ENCODE measurements at places on chromosomes 3 and 15.

GRCh38 chr3:186162221-186162620 lies 53.3 kb upstream of the ETV5 start:
- DNase-seq: no peak

DNA sequence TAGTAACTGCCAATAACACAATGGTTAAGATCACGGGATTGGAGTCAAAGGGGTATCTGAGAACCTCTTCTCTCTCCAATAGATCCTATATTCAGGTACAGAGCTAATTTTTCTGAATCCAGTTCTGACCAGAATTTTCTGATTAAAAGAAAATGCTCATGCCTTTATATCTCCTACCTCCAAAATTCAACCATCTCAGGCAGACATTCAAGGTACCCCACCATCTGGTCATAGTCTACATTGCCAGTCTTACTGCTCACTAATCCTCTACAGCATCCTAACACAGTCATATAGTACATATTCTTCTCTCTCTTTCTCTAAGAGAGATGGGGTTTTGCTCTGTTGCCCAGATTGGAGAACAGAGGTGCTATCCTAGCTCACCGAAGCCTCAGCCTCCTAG lies 59.1 kb downstream of the LSAMP start:
- no peak for DNase-seq

DNA sequence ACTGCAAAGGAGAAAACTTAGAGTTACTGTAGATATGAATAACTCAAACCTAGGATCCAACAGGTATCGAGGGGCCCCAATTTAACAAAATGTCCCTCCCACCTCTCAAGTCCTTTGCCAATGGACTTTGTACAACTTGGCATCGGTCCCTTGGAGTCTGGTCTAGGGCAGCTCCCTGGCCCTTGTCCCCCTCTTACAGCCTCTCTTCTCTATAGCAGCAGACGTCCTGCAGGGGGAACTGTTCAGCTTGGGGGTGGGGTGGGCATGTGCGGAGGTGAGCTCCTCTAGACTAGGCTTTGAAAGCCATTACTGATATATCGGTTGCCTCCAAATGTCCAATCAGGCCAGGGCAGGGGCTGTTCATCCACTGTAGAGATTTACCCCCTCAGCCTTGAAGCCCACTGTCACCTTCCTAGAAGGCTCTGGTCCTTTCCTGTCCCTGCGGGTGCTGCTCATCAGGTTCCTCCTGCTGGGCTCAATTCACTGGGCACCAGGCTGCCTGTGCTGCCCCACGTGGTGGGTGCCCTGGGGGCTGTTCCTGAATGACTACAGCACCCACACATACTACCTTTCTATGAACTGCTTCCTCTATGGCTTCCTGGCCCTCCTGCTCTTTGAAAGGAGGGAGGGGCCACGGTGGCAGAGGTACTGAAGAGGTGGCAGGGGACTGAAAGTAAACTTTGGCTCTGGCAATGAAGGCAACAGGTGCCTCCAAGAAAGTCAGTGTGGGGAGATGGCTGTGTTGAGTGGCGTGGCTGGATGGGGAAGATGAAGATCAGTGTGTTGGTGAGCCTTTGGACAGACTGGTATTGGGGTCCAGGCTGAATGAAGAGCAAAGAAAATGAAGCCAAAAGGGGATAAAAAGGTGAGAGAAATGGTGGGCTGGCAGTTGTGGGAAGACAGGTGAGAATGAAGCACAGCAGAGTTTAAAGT lies 78.8 kb upstream of the MEX3B start:
- no peak for DNase-seq

DNA sequence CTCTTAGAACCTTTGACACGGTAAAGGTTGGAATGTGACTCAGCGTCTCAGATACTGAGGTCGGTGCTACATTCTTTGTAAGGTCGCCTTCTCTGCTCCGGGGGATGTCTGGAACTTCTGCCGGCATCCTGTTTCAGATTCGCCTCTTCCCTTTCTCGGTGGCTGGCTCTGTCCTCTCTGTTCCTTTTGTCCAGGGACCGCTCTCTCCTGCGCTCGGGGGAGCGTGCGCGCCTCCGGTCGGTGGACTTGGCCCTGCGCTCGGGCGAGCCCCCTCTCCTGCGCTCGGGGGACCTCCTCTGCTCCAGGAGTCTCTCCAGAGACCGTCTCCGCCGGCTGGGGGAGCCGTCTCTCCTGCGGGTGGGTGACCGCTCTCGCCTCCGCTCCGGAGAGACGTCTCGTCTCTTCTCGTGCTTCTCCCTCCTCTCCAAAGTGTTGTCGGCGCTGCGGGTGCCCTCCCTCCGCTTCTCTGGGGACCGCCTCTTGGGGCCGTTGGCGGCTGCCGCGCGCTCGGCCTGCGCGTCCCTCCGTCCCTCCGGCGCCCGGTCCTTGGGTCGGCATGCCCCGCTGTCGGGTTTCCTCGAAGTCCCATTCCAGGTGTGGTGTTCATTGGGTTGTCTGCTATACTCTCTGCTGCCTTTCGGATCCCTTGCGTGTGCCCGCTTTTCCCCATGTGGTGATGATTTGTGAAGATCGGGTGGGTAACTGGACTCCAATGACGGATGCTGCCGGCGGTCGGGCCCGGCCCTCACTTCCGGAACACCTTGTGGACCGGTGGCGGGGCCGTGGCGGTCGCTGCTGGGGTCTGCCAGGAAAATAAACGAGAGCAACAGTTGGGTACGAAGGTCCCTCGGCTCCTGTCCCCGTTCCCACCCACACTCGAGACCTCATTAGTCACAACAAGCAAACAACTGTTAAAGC lies 668.8 kb upstream of the ADAMTS9 start:
- no peak for DNase-seq

DNA sequence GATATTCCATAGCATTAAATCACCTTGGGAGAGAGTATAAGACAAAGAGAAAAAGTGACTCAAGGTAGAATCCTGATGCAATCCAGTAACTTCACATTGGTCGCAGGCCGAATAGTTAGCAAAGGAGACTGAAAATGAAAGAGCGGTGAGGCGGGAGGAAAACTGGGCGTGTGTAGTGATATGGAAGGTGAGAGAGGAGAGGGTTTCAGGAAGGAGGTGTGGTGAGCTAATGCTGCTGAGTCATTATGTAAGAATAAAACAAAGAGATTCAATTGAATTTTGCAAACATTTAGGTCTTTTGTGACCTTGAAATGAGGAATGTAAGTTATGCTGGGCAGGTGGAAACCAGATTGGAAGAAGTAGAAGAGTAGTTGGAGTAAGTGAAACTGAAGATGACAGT lies 235.3 kb downstream of the C3orf38 start:
- DNase-seq: no peak

DNA sequence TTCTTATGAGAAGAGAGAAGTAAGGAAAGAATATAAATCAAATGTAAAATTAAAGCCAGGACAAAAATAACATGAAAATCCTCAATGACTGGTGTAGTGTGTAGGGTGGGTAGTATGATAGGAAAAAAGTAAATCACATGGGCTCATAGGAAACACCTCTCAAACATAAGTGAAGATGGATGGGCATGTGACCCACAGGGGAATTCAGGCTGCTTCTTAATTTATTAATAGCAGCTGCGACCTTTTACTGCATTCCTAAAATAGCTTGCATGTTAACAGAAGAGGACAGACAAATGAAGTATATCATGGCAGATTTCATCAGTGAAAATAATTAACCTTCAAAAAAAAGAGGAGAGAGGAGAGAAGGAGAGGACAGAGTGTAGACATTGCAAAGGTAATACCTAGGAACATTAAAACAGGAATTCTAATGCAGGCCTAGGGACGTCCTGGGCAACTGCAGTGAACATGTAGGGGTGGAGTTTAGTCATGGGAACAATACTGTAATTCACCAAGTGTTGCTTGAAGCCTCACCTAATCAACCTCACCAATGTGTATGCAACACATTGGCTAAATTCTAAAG lies 132.9 kb downstream of the KCNMB2 start:
- no peak for DNase-seq

GRCh38 chr3:96779810-96780209 lies 34.6 kb upstream of the EPHA6 start:
- DNase-seq: no peak

DNA sequence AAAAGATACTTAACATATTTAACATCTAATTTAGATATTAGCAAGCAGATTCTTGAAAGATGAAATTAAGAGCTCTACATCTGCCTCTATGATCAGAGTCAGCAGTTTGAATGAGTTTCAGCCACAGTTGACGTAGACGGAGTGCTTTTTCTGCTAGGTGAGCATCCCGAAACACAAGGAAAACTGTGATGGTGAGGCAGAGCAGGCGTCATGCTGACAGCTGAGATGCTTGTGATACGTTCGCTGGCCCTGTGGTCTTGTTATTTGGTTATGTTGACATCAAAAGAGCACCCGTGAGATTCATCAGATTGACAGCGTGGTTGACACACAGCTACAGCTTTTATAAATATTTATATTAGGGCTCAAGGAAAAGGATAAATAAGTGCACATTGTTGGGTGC lies 19.6 kb upstream of the GOLGA8B start:
- DNase-seq: no peak

GRCh38 chr3:45943207-45943846 lies at the start of gene CXCR6:
Gene CXCR6 (plus strand): TSS chr3:45943464. CDS start chr3:45946482, 3,018 bp downstream.
- no peak for DNase-seq

- no peak for DNase-seq
Observed at GRCh38 chr15:98823012-98823458, 174.7 kb downstream of the IGF1R start.

DNA sequence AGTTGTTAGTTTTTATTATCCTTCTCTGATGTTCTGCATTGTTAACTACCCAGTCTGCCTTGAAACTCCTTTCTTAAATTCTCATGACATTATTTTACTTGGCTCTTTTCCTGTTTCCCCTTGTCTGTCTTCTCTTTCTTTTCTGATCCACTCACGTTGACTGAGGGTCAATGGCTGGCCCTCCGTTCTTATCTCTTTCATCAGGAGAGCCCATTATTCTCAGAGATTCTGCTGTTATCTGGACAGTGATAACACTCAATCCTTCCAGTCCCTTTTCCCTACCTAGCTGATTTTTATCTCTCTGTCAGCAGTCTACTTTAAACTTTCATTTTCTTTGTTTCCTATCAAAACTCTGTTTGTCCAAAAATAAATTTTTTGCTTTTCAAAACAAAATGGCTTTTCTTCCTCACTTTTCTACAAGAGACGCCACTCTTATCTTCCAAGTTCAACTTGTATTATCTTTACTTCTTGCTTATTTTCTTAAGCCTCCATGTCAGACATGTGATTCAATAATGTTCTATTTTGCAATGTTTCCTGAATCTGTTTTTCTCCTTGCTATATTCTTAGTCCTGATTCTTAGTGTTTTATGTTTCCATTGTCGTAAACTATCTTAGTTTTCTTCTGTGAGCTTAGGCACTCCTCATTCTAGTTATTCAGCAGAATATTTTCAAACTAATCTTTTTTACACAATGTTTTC lies 120.2 kb downstream of the NEDD4 start:
- no peak for DNase-seq

GRCh38 chr15:58734859-58735258 lies 14.6 kb downstream of the ADAM10 start:
- no peak for DNase-seq

GRCh38 chr3:50523279-50523811 lies 19.9 kb upstream of the CACNA2D2 start:
- DNase-seq: no peak

DNA sequence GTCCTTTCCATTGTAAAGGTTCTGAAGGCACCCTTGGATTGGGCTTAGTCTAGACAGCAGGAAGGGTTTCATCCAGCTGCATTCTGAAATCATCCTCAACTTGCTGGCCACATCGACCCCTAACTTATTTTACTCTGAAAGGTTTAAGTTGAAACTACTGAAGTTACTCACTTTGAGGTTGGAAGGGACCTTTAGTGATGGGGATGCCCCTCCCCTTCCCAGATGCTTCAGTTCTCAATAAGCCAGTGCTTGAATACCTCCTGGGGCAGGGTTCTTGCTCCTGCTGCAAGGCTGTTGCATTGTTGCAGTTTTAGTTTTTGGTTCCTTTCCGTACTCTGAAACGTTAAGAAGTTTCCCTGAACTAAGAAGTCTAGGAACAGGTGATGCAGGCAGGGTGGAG lies 26.4 kb downstream of the FGD5 start:
- no peak for DNase-seq

GRCh38 chr3:27209617-27210264 lies 159.4 kb downstream of the NEK10 start:
- DNase-seq: no peak

DNA sequence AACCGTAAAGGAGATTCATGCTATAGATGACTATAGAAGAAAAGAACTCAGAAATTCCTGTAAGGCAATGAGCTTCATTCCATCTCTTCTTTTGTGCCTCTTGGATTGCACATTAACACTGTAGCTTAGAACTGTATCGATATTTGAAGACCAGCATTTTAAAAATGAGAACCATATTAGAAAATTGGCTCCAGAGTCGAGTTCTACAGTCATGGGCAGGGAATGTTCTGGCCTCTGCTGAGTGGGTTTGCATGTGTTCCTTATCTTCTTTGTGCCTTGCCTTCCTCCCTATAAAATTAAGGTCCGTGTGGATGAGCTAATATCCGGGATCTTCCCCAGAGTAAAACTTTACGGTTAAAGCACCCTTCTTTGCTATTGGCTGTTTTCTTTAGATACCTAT lies 77.4 kb upstream of the PLCL2 start:
- no peak for DNase-seq

DNA sequence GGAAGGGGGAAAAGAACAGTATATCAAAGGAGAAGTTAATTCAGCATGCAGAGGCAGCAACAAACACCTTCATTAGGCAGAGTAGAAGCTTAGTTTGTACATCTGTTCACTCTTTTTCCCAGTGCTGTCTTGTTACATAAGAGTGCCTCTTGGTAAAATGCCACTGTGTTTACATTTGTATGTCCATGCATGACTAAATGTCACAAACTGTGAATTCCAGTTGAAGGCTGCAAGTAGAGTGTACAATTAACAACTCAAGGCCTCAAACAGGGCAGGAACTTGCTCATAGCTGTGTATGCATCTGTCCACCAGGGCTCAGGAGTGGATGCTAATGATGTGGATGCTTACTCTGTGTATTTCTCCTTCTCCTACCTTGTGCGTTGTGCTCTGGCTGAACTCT lies 214.2 kb upstream of the TPM1 start:
- no peak for DNase-seq

GRCh38 chr15:38961931-38962330 lies 397.3 kb upstream of the RASGRP1 start:
- DNase-seq: no peak
